ENCODE measurements at places on chromosomes 3 and 15.
A peak's percentile ranks its signal among the peaks of the same experiment; 100 is the strongest.

- peak overlapping the region; percentile 44 for H3K27ac ChIP-seq
- H3K27me3 ChIP-seq: no peaks in the 10 kb centered on the region
- no peak overlapping the region for H3K4me3 ChIP-seq
- DNase-seq: no peak
- peaks cover 76% of the 10 kb centered on the region for H3K36me3 ChIP-seq
Measured at GRCh38 chr3:94070341-94070911, 7.6 kb downstream of the NSUN3 start.

DNA sequence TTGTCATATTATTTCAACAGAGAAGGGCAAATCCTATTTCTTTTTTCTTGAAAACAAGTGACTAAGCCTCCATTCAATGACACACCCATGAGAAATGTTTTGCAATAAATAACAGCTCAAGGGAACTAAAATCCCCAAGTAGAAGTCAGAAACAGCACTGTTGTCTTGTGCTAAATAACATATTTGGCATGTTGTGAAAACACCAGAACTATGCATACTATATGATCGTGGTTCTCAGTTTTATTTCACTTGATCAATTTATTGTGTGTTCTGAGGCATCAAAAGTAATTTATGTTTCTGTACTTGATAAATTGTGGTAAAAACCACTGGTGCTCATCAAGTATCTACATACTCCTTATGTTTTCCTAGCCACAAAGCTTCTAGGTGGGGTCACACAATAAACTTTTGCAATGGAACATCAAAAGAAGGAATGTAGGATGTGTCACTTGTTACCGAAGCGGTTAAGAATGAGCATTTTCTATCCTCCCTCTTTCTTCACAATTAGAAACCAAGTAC, 691.7 kb upstream of the CBLB start:
- H3K36me3 ChIP-seq: no peaks in the 10 kb centered on the region
- no peak overlapping the region for H3K4me3 ChIP-seq
- DNase-seq: no peak
- H3K27me3 ChIP-seq: no peaks in the 10 kb centered on the region
- H3K4me1 ChIP-seq: peaks cover 5% of the 10 kb centered on the region

DNA sequence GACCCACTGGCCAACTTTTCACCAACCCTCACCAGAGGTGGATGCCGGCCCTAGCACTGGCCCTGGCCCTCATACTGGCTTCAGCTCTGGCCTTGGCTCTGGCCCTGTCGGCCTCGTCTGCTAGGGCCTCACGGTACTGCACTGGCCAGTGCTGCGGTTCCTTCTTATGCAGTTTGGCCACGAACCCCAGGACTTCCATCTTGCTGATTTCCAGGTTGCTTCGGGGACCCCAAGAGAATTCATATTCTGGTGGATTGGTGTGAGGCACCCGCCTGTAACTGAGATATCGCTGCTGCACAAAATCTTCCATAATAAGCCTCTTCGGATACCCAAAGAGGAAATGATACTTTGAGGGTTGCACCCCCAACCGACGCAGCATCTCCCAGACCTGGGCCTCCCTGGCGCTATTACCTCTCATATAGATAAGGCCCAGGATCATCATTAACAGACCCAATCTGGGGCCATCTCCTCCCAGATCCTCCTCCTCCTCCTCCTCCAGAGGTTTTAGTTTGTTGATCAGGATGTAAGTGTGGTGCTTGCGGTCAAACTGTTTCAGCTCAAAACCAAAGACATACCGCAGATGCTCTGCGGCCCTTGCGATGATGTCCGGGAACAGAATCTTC, 883 bp downstream of the MAGEF1 start:
- peaks cover 5% of the 10 kb centered on the region for H3K27me3 ChIP-seq
- peak overlapping the region; percentile 96 for H3K4me3 ChIP-seq
- peaks cover 30% of the 10 kb centered on the region for H3K4me1 ChIP-seq
- H3K36me3 ChIP-seq: peaks cover 47% of the 10 kb centered on the region
- no peak for DNase-seq

- peak overlapping the region; percentile 74 for H3K27ac ChIP-seq
- H3K4me3 ChIP-seq: no peak overlapping the region
- no peaks in the 10 kb centered on the region for H3K27me3 ChIP-seq
Measured at GRCh38 chr3:66393333-66394005, 107.4 kb downstream of the LRIG1 start.

- H3K4me1 ChIP-seq: peaks cover 28% of the 10 kb centered on the region
- peak; percentile 99 for DNase-seq
- peak within 1 kb of the TSS; percentile 99 for H3K27ac ChIP-seq
- H3K36me3 ChIP-seq: peaks cover 54% of the 10 kb centered on the region
Measured at GRCh38 chr3:15601399-15602145, at the start of the genes BTD and HACL1. Gene BTD, plus strand, starts transcription at chr3:15601745. Its CDS starts 33,695 bp downstream, at chr3:15635440. Gene HACL1, minus strand, starts transcription at chr3:15601569. Its CDS starts 106 bp downstream, at chr3:15601463.

- H3K27ac ChIP-seq: no peak overlapping the region
- H3K27me3 ChIP-seq: no peaks in the 10 kb centered on the region
- H3K4me3 ChIP-seq: no peak overlapping the region
- H3K4me1 ChIP-seq: peaks cover 45% of the 10 kb centered on the region
- no peaks in the 10 kb centered on the region for H3K36me3 ChIP-seq
Measured at GRCh38 chr3:151322511-151322910, 5.9 kb upstream of the GPR87 start.

GRCh38 chr3:76965122-76965725, 74.7 kb upstream of the ROBO2 start:
- DNase-seq: no peak
- no peaks in the 10 kb centered on the region for H3K4me1 ChIP-seq
- no peaks in the 10 kb centered on the region for H3K27me3 ChIP-seq
- H3K27ac ChIP-seq: no peak overlapping the region

DNA sequence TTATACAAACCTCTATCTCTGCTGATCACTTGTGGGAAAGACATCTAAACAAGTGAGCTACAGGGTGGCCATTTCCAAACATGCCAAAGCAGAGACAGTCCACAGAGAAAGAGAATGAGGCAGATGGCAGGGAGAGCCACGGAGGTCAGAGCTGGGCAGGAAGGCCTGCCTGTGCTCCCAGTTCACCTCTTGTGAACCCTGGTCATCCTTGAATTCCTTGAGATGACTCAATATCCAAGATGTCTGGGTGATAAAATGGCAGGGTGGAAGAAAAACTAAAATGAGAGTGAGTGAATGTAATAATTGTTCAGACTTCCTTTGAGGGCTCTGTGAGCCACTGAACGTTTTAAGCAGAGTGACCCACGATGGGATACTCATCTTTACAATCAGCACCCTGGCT, 104.8 kb downstream of the PLCH1 start:
- no peaks in the 10 kb centered on the region for H3K27me3 ChIP-seq
- no peaks in the 10 kb centered on the region for H3K4me1 ChIP-seq
- H3K4me3 ChIP-seq: no peak overlapping the region
- DNase-seq: no peak
- H3K27ac ChIP-seq: no peak overlapping the region

DNA sequence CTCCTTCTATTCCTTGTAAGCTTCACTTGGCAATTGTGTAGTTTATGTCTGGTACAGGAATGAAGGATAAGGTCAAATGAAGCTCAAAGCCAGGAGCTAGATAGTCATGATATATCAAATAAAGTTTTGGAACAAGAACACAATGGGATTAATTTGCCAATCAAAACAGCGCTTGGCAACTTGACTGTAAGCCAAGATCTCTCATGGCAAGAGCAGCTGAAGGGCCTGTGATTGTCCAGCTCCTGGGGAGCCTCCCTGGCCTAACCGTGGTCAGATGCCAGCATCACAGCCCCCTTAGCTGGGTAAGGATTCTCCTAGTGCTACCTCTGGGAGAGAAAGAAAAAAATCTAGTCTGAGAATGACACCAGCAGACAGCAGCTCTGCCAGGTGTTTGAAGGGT, 97.2 kb downstream of the LIPC start:
- H3K27ac ChIP-seq: no peak overlapping the region
- no peaks in the 10 kb centered on the region for H3K27me3 ChIP-seq
- no peaks in the 10 kb centered on the region for H3K36me3 ChIP-seq
- no peak for DNase-seq
- H3K4me3 ChIP-seq: no peak overlapping the region

- peaks cover 22% of the 10 kb centered on the region for H3K27me3 ChIP-seq
- no peak overlapping the region for H3K27ac ChIP-seq
- H3K4me1 ChIP-seq: peaks cover 26% of the 10 kb centered on the region
Measured at GRCh38 chr3:138062626-138063025, 52.7 kb downstream of the CLDN18 start.

GRCh38 chr3:160440687-160441086, 8.9 kb downstream of the TRIM59 start:
- peaks cover 88% of the 10 kb centered on the region for H3K36me3 ChIP-seq
- H3K27me3 ChIP-seq: no peaks in the 10 kb centered on the region
- no peak for DNase-seq
- H3K4me1 ChIP-seq: peaks cover 62% of the 10 kb centered on the region
- peak overlapping the region; percentile 15 for H3K27ac ChIP-seq

DNA sequence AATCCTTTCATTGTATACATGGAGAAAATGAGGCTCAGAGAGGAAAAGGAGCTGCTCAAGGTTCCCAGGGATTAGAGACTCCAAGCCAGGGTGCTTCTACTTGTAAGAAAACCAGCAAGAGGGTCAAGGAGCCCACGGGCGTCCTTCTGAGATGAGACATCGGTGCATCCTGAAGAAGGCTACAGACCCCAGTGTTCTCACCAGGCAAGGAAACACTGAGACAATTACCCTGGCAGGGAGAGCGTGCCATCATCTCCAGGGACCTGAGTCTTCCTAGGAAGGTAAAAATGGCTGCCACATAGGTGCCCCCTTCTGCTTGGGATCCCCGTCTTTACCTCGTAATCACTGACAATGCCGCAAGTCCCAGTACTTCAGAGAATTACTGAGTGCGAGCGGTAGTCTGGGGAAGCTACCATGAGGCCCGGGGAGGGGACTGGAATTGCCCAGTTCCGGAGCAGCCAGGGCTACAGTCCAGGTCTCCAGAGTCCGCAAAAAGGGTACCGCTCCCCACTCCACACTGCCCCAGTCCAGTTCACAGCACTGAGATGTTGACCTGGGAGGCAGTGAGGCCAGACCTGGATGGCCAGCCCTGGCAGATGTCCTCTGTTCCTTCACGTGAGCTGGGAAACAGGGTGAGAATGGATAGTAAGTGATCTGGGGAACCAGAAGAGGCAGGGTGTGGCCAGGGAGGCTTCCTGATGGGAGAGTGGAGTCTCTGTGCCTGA, 164.7 kb upstream of the SMAD3 start:
- H3K27ac ChIP-seq: no peak overlapping the region
- H3K4me3 ChIP-seq: no peak overlapping the region
- no peaks in the 10 kb centered on the region for H3K36me3 ChIP-seq
- DNase-seq: no peak

GRCh38 chr3:138928727-138929372, 18.1 kb downstream of the FOXL2 start:
- H3K27me3 ChIP-seq: peaks cover 27% of the 10 kb centered on the region
- H3K4me1 ChIP-seq: no peaks in the 10 kb centered on the region
- H3K27ac ChIP-seq: no peak overlapping the region
- DNase-seq: no peak

DNA sequence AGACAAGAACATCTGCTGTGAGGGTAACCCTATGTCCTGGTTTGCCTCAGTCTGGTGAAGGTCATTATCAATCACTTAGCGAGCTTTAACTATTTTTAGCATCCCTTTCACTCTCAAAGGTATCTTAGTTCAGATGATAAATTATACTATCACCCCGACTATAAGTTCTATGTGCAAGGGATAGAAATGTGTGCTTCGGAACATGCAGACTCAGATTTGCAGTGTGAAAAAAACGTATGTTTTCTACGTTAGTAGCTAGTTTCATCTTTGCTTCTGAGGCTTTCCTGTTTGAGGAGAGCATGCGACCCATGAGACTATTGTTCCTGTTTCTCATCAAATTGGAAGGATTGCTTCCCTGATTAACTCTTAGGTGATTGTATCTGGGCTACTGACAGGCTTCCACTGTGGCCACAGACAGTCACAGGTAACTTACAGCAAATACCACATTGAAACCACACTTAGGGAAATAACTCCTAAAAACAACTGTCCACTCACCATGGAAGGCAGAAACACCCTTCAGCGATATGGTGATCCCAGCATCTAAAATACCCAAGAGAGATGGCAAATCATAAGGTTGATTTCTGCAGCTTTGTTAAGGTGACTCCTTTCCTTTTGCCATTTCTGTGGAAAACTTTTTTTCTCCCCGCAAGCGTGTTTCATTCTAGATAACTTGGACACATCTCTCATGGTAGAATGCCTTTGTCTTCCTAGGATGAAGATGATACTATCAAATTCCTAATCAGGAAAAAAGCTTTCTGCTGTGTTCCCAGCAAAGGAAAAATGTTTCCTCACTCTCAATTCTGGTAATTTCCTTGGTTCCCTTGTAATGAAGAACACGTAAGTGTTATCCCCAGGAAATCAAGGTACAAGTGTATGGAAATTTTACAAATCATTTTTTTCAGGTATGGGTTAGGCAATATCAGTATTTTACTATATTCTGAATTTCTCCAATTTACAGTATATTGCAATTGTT, 5.2 kb downstream of the GCSAM start:
- H3K4me3 ChIP-seq: peak overlapping the region; percentile 49
- peaks cover 51% of the 10 kb centered on the region for H3K4me1 ChIP-seq

DNA sequence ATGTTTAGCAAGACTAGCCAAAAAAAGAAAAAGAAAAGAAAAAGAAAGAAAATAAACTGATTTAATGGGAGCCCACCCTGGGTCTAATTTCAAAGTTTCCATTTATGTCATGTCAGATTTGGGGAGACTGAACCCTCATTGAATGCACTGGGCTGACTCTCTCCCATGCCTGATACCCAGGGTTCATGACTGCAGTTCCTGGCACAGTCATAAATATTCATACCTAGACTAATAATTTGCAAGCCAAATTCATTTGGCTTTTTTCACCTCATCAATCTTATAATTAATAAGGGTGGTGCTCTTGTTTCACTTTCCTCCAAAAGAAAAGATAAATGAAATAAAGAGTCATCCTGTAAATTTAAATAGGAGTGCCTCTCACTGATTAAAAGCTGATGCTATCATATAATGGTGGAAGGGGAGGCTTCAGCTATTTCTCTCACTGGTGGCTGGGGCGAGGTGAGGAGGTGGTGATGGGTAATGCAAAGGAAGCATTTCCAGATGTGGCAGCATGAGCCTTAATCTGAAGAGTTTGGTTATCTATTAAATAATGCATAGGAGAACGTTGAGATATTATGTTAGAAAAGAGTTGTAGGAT, 224.5 kb downstream of the MEIS2 start:
- no peak overlapping the region for H3K4me3 ChIP-seq
- no peaks in the 10 kb centered on the region for H3K36me3 ChIP-seq

DNA sequence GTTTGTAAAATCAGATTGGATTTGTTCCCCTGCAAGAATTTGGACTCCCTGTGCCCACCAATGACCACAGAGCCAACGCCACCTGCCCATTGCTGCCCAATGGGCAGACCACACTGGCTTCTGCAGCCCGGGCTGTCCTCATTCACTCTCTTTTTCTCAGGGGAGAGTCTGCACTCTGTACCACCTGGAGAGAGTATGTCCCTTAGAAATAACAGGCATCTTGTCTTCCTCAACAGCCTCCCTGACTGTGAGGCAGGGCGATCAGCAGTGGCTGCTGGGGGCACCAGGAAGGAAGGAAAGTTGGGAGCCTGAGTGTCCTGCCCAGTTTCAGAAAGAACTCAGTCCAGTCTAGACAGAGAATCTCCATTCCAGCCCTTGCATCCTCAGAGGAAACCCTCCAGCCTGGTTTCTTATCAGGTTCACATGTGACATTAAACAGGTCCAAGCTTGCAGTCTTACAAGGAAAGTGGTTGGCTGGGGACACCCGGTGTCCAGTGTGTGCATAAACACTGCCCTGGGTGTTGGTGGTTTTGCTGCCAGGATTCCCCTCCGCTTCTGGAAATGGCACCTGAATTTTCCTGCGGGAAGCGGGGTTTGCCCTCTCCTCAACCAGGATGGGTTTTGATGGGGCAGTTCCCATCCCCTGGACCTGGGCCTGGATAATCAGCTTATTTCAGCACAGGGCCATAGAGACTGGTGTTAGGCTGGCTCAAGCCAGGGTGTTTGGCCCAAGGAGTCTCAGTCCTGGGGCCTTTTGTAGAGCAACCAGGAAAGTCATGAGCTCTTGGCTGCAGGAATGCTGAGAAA, 37.2 kb downstream of the SSUH2 start:
- H3K27me3 ChIP-seq: no peaks in the 10 kb centered on the region
- no peaks in the 10 kb centered on the region for H3K4me1 ChIP-seq

Measured in activated T-helper 2 cell treated with anti-CD3 and anti-CD28 coated beads, Interferon-gamma antibody, Interleukin-2, Interleukin-4, amounts not matched to agents 10 μg/mL and 5 μg/mL and 100 μg/mL, durations not matched to agents 14 hours and 24 hours and 36 hours (primary cell).